ENCODE measurements at places on chromosomes 1 and 21.
A peak's percentile ranks its signal among the peaks of the same experiment; 100 is the strongest.

DNA sequence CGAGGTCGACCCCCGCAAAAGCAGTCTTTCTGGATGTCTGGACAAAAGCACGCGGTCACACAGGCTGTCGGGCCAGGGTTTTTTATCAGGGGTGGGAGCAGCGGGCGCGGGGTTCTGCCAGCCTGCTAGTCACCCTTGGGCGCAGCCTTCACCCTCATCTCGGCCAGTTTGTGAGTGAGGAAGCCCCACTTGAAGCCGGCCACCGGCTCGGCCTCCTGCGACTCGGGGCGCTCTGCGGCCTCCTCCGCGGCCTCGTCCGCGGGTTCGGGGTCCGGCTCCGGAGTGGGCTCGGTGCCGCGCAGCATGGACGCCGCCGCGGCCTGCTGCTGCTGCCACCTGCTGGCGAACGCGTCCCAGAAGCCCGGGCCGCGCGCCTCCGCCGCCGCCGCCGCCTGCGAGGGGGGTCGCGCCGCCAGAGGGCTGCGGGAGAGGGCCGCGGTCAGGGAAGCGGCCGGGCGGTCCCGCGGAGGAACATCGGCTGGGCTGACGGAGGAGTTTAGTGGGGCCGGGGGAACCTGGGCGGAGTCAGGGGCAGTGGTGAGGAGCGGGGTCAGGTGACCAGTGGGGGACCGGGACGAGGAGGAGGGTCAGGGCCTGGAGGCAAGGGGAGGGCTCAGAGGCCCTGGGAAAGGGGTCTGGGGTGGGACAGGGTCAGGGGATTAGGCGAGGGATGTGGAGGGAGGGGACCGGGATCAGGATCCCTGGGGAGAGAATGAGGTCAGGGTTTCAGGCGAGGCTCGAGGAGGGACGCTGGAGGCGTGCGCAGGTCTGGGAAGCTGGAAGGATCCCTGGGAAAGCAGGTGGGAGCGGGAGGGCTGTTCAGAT is 4.5 kb downstream of the C1orf232 start:
- no peak for DNase-seq

DNA sequence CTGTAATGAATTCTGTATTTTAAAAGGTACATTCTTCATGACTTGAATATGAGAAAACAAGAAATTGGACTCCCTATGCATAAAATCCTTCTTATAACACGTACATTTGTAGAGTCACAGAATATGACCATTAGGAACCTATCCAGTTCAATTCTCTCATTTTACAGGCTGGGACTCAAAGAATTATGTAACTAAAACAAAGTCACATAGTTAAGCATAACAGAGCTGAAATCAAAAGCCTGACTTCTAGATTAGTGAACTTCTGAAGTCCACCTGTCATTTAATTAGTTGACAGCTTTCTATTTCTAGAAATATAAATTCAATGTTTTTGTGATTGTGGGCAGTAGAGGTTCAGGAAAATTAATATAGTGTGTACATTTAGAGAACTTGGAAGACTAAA is 20.3 kb upstream of the TTLL7 start:
- DNase-seq, result no peak

DNA sequence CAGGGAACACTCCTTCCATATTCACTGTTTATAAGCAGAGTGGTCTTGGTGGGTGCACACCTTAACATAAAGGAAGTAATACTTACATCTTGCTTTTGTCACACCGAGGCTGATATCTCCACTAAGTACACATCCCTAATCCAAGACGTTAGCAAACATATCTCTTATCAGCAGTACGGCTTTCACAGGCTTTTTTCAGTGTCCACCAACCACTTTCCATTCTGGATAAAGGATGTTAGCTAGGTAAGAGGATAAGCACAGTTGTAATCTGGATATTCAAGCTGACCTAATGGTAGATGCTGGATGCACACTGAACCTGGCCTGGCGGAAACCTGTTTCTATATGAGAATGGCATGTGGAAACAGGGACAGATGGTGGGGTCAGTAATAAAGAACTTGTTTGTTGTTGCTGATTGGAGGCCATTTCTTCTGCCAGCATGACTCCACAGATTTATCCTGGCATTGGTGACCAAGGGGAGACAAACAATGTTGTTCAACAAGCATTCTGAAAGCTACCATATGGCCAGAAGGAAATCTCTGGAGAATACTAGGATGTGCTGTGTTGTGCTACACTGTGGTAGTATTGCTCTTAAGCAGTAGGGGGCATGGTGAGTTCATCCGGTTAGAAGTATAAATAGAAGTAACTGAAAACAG is 416.4 kb downstream of the PTBP2 start:
- DNase-seq, result peak; percentile 29

DNA sequence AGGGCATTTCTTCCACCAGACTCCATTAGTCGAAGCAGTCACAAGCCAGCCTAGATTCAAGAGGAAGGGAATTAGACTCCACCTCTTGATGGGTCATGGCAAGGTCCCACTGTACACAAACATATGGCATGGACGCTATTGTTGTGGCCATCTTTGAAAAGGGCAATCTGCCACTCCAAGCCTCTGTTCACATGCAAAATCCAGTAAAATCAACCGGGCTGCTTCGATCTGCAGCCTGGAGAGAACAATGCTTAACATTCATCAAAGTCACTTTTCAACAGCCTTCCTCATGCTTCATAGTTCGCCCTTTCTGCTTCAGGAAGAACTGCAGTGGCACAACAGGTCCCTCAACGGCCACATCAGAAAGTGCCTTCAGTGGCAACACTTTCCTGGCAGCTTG is 28.0 kb upstream of the GJB5 start:
- no peak for DNase-seq

DNA sequence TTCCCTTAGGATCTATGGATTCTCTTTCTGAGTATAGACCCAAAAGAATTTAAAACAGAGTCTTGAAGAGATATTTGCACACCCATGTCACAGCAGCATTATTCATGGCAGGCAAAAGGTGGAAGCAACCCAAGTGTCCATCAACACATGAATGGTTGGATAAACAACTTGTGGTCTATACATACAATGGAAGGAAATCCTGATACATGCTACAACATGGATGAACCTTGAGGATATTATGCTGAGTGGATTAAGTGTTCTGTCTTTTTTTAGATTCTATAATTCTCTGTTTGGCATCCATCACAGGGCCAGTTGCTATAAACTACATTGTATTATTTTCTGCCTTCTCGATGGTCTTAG is 39.8 kb downstream of the PTPN14 start:
- DNase-seq, result no peak

DNA sequence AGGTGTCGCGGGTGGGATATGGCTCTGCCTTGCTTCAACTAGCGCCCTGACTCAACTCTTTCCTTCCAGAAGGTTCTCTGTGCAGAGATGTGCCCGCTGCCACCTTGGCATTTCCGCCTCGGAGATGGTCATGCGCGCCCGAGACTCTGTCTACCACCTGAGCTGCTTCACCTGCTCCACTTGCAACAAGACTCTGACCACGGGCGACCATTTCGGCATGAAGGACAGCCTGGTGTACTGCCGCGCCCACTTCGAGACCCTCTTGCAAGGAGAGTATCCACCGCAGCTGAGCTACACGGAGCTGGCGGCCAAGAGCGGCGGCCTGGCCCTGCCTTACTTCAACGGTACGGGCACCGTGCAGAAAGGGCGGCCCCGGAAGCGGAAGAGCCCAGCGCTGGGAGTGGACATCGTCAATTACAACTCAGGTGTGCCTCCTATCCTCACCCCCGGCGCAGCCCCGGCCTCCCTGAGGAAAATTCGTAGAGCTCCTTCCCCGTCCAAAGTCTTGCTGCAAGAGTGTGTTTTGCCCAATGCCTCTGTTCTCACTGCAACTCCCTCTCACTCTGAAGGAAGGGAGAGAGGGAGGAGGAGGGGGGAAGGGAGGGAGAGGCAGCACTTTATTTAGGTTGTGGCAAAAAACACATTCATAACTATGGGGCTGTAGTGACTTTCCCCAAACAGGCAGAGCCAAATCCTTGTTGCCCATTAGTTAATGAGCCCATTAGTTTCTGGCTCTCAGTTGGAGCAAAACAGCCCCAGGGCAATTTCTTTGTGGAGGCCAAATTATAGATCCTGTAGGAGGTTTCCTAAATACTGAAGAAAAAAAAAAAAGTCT is 4.3 kb downstream of the LHX9 start:
- no peak for DNase-seq

DNA sequence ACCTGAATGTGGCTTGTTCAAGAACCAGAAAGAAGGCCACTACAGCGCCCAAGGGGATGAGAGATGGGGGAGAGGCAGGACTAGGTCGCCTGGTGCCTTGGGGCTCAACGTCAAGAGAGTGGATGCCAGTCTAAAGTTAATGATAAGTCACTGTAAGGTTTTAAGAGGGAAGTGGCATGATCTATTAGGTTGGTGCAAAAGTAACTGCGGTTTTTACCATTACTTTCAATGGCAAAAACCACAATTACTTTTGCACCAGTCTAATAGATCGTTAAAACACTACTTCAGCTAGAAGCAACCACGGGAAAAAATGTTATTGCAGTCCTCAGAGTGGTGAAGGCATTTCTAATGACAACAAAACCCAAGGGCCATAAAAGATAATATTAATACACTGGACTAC is 2.6 kb upstream of the GJB3 start:
- DNase-seq, result no peak

DNA sequence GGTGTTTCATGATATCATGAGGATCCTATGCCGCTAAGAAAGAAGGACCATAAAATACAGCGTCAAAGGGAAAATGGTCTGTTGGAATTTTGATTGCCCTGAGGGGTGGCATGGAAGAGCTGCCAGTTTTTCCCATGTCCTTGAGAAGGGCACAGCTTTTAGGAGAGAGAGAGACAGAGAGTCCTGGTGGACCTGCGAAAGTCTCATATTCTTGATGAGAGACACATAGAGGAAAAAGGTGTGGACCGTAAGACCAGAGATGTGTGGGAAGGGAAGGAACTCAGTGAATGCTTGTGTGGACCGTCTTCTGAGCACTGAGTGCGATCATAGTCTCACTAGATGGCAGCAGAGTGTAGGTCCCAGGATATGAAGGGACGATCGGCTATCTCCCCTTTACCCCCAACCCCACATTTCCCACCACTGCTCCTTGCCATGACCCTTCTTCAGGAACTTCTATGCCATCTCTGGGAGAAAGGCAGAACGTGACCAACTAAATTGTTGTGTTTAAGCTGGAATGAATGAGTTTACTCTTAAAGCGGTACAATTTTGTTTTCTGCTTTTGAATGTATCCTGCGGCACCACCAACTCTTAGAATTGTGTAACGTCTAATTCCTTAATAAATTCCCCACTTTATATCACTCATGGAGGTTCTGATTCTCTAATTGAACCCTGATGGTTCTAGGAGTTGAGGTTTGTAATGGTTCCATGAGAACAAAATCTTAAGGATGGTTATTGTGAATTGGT is 117.7 kb downstream of the CTH start:
- peak; percentile 5 for DNase-seq

DNA sequence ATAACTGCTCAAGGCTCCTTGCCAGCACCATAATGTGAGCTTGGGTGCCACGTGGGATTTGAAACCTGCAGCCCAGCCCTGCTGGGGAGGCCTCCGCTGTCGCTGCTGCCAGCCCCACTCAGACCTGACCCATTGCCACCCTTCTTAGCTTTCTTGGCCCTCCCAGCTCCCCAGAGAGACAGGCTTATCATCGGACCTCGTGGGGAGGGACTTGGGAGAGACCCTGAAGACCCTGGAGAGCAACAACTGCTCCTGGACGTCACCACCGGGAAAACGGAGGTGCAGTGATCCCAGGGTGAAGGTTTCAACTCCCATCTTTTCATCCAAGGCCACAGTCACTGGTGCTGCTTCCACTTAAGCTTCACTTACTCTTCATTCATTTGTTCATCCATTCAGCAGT is 596.1 kb downstream of the PTPRU start:
- DNase-seq, result no peak

DNA sequence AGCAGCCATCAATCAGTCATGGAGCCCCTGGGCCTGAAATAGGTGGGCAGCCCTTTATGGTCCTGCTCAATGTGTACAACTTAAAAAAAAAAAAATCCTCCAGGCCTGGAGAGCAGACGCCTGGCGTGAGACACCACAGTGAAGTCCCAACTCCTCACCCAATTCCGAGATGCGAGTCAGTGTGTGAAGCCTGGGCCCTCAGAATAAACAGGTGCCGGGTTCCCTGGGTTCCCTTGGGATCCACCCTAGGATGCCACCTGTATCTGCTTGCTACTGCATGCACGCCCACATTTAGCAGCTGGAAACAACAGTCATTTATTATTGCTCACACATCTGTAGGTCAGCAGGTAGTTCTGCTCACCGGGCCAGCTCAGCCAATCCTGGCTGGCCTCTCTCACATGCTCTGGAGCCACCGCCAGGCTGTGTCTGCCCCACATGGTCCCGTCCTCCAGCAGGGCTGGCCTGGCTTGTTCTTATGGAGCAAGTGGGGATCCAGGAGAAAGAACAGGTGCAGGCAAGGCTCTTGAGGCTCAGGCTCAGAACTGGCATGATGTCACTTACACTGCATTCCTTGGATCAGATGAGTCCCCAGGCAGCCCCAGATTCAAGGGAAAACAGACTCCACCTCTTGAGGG is 172.7 kb downstream of the NPHP4 start:
- no peak for DNase-seq

GRCh38 chr1:114026797-114027196 is 47.5 kb downstream of the OLFML3 start:
- DNase-seq, result no peak

DNA sequence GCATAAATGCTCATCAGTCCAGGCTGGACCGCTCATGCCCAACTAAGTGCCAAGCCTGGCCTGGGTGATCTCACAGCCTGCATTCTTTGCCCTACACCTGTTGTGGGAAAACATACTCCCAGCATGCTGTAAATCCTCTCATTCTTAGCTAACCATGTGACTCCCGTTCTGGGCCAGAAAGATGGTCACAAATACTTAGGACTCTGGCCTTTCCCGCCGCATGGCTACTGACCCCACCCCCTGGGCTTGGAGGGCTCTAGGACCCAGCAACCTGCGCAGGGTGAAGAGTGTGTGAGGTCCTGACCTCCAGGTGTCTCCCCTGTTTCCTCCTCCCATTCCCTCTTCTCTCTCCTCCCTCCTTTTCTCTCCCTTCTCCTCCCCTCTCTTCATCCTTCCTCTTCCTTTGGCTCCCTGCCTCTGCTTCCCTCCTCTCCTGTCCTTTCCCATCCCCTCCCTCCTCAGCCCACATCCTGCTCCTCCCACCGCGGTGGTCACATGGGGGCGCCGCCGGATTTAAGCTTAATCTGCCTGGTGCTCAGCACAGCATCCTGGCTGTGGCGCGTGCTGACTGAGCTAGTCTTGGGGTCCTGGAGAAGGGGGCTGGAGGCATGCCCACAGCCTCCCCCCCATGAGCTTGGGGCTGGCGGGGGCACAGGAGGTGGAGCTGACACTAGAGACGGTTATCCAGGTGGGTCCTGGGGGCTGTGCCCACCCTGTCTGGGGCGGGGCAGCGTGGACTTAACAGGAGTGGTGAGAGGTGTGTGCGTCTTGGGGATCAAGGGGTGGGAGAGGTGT is at the start of gene CROCC:
CROCC (plus strand) TSS at position 541 of the 795 bp plus-strand sequence; CDS start at position 629, 88 bp downstream.
- peak; percentile 48 for DNase-seq

GRCh38 chr1:8162168-8162567 is 136.1 kb upstream of the ERRFI1 start:
- no peak for DNase-seq

DNA sequence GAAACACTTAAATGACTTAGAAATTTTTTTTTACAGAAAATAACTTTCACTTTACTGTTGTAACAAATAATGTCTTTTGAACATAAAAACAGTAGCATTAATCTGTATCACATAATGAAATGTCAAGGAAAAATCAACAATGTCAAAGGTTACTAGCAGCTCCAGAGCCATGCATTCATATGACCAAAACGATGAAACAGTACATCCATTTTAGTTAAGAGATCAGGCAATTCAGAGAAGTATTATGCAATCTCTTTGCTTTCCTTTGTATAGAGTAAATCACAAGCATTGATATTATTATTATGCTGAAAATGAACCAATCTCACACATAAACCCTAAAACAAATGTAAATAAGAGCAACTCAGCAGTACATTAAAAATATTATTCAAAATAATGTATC is 748.9 kb downstream of the PLA2G4A start:
- no peak for DNase-seq
